ENCODE measurements at places on chromosomes 5 and 9.

DNA sequence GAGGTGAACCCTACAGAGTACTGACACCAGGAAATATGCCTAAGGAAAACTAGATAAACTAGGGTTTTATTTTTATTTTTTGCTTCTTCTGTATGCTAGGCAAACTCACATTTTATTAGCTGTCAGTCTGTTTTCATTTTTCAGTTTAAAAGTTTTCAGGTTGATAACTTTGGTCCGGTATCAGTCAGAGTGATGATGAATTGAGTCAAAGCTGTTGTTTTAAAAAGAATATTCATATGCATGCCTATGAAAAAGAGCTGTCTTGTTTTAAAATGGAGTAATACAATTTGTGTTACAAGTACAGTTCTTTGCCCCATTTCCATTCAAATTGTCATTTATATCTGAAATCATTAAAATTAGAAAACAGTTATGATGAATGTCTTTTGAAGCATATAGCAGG lies 22.6 kb downstream of the MAP3K1 start:
- no peak for DNase-seq

DNA sequence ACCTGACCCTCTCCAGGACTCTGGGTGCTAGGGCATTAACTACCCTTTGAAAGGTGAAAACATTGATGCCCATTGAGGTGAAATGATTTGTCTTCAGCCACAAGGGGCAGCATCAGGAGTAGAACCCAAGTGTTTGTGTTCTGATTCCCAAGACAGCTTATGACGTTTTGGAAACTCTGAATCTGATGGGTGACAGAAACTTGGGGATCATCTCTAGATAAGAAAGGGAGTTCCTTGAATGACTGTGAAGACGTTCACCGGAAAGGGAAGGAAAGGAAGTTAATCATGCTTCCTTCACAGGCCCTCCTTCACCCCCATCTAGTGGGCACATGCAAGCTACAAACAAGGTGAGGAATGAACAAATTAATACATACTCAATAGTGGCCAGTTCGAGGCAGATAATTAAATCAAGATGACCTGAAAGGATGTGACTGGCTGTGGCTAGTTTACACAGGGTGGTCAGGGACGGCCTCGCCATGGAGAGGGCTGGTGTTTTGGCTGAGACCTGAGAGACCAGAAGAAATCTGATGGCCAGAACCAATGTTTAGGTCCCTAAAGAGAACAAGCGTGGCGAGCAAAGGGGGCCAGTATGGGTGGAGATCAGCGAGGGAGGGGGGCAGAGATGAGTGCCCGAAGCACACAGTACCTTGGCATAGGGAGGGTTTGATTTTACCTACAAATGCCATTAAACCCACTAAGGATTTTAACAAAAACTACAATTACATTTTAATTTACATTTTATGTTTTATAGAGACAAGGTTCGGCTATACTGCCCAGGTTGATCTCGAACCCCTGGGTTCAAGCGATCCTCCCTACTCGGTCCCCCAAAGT lies 937 bp upstream of the SLC26A2 start:
- DNase-seq = no peak

- no peak for DNase-seq
These were observed 244.1 kb downstream of the ELAVL2 start for GRCh38 chr9:23581931-23582330.

DNA sequence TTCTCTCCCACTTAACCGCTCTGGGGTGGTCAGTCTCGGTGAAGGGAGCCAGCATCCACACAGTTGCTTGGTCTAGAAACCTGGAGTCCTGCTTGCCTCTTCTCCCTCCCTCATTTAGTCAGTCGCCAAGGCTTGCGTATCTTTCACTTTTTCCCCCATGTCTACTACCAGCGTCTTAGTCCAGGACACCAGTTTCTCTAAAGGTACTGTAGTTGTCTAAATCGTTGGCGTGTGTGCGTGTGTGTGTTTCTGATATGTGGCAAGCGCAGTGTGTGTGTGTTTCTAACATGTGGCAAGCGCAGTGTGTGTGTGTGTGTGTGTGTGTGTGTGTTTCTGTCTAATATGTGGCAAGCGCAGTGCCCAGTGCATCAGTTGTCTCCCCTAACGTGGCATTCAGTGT lies 641 bp downstream of the ATP6V1G1 start:
- no peak for DNase-seq

GRCh38 chr9:129875687-129876395 lies 40.6 kb downstream of the USP20 start:
- no peak for DNase-seq

DNA sequence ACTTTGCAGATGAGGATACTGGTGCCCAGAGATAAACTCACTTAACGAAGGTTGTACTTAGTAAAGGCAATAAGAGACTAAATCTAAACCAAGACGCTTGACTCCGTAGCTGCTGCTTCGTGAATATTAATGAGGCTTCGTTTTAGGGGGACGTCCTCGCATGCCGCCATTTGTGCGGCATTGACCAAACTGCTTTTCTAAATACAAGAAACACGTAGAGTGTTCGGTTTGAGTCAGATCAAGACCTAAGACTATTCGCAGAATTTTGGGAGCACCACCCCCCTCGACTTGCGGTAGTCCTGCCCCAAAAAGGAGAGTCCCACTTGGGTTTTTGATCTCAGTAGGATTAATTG lies 1.1 kb downstream of the NPM1 start:
- no peak for DNase-seq

GRCh38 chr5:146041180-146041789 lies 64.1 kb downstream of the PLAC8L1 start:
- DNase-seq = no peak

DNA sequence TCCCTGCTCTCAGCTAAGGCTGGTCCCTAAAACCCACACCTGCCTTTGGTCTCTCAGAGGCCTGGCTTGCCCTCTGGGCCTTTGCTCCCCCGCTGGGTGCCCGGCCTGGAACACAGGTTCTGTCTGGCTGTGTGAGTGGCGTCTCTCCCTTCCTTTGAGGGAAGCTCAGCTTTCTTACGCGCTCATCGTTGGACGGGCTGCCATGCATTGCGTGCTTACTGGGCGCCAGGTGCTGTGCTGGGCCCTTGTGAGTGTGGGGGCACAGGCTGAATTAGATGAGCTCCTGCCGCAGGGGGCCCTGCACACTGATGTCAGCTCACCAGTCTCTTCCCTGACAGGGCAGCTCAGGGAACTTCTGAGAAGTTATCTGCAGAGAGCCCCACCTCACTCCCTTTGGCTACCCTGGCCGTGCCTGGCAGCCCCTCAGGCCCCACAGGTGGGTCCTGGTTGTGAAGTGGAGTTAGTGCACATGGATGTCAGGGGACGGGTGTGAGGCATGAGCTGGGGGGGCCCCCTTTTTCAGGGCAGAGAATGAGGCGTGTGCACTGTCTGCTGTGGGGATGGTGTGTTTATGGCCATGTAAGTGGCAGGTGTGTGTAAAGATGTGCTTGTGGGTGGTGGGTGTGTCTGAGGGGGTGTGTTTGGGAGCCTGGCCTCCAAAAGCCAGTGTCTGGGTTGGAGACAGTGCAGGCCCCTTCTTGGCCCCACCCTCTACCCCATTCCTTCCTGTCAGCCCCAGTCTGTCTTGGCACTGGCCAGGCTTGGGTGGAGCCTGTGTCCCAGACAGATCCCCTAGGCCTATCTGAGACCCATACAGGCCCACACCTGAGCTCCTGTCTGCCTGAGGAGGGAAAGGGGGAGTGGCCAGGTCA lies 7.5 kb upstream of the RMND5B start:
- DNase-seq = no peak

- DNase-seq = no peak
These were observed 49.5 kb upstream of the TGFBR1 start for GRCh38 chr9:99055384-99055783.

- DNase-seq = peak; percentile 36
These were observed 134.4 kb downstream of the ERCC6L2 start for GRCh38 chr9:96009690-96010472.

DNA sequence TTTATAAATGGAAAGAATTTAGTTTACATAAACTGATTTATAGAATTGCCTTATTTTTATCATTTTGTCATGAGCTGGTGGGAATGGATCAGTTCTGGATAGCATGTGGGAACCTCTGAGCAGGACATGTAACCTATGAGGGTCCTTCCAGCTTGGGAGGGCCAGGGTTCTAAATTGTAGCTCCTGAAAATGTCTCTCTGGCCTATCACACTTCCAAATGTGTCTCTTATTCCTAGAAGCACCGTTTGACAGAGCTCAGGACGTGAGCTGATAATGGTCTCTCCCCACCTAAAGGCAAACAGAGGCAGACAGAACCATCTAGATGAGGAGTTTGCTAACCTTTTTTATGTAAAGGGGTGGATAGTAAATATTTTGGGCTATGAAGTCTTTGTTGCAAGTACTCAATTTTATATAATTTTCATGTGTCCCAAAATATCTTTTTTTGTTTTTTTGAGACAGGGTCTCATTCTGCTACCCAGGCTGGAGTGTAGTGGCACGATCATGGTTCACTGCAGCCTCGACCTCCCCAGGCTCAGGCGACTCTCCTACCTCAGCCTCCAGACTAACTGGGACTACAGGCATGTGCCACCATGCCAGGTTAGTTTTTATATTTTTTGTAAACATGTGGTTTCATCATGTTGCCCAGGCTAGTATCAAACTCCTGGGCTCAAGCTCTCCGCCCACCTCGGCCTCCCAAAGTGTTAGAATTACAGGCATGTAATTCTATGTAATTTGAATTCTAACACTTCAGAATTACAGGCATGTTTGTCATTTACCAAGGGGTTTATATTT lies 4.0 kb downstream of the TRAF1 start:
- DNase-seq = no peak

- no peak for DNase-seq
These were observed 21.6 kb downstream of the BTNL9 start for GRCh38 chr5:181061645-181062044.

- DNase-seq = no peak
These were observed 2.2 kb downstream of the RAD23B start for GRCh38 chr9:107285286-107285685.

- no peak for DNase-seq
These were observed 42.2 kb upstream of the ALDOB start for GRCh38 chr9:101477736-101478135.

DNA sequence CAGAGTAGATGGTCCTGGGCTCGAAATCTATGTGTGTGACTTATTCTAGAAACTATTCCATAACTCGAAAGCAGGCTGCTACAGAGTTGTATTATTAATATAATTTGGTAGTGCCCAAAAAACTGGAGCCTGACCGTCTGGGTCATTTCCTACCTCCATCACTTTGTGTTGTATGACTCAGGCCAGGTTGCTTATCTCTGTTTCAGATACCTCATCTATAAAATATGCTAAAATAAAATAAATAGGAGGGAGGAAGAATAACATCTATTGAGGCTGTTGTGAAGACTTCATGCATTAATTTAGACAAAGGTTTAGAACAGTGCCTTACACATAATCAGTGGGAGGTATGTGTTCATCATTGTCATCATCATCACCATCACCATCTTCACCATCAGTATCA lies 57.7 kb downstream of the PDE4D start:
- DNase-seq = no peak

DNA sequence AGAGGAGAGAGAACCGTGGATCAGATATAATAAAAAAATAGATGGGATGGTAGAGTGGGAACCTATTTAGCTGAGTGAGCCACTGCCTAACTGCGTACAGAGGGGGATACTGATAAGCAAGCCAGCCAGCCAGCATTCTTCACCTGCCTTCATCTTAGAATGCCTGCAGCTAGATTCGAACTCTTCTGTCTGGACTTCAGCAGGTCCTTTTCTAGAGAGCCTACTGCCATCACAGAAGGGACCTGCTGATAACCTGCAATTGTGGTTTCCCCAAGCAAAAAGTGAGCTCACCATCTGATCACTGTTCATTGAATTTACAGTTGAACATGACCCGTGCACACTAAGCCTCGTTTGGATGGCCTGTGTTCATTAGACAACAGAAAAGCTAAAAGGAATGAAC lies 109.4 kb downstream of the CDC42SE2 start:
- DNase-seq = no peak

DNA sequence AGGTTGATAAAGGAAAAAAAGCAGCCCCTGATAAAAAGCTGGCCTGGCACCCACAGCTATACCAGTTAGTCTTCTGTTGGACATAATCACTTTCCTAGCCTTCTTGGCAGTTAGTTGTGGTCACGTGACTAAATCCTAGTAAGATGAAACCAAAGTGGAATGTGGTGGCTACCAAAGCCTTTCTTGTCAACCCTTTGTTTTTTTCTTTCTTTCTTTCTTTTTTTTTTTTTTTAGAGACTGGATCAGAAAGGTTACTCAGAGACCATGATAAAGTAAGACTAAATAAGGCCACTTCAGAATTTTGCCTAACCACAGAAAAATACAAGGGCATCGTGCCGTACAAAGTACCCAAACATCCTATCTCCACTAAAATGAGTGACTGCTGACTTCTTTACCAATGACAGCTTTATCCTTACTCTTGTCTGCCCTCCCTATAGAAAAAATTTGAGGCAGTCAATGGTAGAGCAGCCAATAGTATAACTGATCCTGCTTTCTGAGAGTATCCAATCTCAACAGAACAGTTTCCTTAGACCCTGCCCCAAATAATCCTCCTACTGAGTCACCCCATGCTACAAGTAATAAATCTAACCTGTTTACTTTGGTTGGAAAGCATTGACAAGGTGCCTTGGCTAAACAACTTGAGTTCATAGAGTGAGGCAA lies 14.2 kb upstream of the KIF27 start:
- DNase-seq = no peak

- no peak for DNase-seq
These were observed 15.8 kb upstream of the NEURL1B start for GRCh38 chr5:172624996-172625964.

DNA sequence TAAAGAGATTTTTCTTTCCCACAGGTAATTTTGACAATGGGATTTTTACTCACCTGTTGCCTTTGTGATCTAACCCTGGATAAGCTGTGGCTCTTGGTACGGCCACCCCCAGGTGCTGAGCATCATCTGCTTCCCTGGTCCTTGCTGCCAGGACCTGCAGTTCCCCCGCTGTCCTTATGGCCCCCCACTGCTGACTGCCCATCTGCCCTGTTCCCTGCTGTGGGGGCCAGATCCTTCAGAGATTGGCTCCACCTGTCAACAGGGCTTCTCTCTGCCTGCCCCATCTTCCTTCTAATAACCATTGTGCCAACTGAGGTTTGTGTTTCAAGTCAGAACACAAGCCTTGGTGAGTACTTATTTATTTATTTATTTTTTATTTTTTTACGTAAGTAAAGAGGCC lies 183.3 kb downstream of the MAPKAP1 start:
- no peak for DNase-seq

GRCh38 chr5:158521995-158522394 lies 577.7 kb downstream of the EBF1 start:
- no peak for DNase-seq

GRCh38 chr5:147384346-147385193 lies 125.3 kb downstream of the DPYSL3 start:
- no peak for DNase-seq

DNA sequence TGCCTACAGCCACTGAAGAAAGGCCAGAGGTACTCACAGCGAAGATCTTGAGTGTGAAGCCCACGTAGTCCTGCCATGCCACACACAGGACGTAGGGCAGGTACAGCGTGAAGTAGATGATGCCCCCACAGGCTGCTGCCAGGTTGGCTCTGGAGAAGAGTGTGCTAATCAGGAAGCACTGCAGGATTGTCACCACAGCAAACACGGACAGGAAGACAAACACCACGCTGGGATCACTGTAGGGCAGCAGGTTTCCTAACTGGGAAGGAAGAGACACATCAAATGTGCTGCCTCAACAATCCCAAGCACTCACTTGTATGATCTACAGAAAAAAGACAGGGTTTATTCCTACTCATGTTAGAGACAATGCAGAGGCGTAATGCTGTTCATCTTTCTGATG lies 63.0 kb downstream of the NIPSNAP3B start:
- no peak for DNase-seq

- DNase-seq = no peak
These were observed 381.6 kb downstream of the TMEM38B start for GRCh38 chr9:106075960-106076327.

Data from activated naive CD4-positive, alpha-beta T cell (primary cell).